MM.1S (cell line): ENCODE measurements at places on chromosomes 2 and 18.

DNA sequence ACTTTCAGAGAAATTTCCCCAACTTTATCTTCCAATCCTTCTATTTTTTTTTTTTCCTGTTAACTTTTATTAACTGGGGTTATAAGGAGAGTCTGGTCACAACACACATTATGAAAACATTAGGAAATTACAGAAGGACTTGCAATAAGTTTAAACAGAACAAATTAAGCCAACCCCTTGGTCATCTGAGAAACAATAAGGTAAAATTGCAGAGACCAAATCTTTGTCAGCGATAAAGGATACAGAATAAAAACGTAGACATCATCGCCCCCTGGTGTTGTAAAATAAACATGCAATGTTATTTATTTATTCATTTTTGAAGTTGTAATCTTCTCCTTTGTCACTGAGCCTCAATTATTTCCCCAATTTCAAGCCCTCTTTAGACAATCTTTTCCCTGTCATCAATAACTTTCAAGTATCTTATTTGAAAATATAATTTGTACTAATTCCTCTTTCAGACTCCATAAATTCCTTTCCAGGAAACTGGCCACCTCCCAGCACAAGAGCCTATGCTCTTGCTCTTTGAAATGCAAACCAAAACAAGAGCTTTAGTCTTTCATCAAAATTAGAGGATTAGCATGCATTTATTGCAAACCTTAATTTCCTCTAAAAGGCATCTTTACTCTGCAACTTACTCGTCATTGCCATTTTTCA lies 19.5 kb downstream of the G6PC2 start:
- H3K4me3 ChIP-seq = no peak overlapping the region
- H3K27ac ChIP-seq = no peak overlapping the region
- DNase-seq = peak; percentile 53
- peaks cover 8% of the 10 kb centered on the region for H3K4me1 ChIP-seq

GRCh38 chr2:224121406-224122067 lies 82.5 kb upstream of the SERPINE2 start:
- no peak overlapping the region for H3K27ac ChIP-seq
- H3K4me3 ChIP-seq = no peak overlapping the region
- no peaks in the 10 kb centered on the region for H3K4me1 ChIP-seq
- DNase-seq = no peak
- H3K36me3 ChIP-seq = no peaks in the 10 kb centered on the region

DNA sequence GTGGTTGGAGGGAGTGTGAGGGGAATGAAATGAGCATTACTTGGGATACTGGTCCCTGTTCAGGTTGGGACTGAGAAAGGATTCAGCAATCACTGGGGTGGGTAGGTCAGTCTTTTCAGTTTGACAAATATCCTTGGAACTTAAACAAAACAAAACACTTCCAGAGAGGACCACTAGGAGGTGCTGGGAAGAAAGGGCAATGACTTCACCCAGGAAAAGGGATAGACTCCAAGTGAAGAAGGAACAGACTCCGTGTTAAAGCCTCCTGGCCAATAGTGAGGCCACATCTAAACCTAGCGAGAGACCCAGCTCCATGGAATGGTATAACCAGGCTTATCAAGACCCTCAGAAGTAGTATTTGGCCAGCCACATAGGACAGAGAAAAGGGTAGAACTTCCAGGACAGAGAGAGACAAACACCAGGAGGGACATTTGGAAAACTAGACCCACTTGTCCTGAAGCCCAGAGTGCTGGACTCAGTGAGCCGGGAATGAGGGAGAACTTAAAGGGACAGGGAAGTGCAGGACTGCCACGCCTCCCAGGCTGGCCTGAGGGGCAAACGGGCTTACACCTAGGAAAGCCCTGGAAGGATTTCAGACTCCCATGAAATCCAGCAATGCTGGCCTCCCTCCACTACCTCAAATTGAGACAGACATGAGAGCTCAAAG lies 19.6 kb upstream of the KCNG3 start:
- no peak overlapping the region for H3K4me3 ChIP-seq
- no peaks in the 10 kb centered on the region for H3K4me1 ChIP-seq
- no peak overlapping the region for H3K27ac ChIP-seq
- no peak for DNase-seq
- no peaks in the 10 kb centered on the region for H3K36me3 ChIP-seq

- H3K27ac ChIP-seq = no peak overlapping the region
- H3K4me3 ChIP-seq = no peak overlapping the region
- no peaks in the 10 kb centered on the region for H3K36me3 ChIP-seq
These were observed 489.1 kb upstream of the ACVR2A start for GRCh38 chr2:147355706-147356105.

- no peaks in the 10 kb centered on the region for H3K36me3 ChIP-seq
- H3K4me3 ChIP-seq = no peak overlapping the region
- H3K27me3 ChIP-seq = no peaks in the 10 kb centered on the region
- DNase-seq = no peak
These were observed 445.6 kb upstream of the POU3F3 start for GRCh38 chr2:104408266-104408665.
